Liver (tissue), 10 donors: ENCODE measurements at places on chromosomes 7 and 10.

DNA sequence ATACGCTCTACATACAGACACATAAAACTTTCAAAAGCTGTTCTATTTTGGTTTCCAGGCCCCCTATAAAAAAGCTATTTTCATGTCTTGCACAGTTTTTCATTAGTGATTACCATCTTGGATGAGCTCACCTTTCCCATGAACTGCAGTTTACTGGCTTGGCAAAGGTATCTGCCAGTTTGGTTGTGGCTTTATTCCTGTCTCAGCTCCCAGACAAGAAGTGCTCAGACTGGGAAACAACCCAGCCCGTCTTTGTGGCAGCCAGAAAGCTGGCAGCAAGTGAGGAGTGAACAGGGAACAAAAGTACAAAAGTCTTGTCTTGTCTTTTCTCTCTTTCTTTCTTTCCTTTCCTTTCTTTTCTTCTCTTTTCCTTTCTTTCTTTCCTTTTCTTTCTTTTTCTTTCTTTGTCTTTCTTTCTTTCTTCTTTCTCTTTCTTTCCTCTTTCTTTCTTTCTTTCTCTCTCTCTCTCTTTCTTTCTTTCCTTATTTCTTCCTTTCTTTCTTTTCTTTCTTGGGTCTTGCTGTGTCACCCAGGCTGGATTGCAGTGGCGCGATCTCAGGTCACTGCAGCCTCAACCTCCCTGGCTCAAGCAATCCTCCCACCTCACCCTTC is 138.8 kb downstream of the CFAP58 start:
- no peaks in the 10 kb centered on the region for H3K4me1 ChIP-seq
- H3K36me3 ChIP-seq: no peaks in the 10 kb centered on the region
- no peak overlapping the region for H3K27ac ChIP-seq
- H3K4me3 ChIP-seq: no peak overlapping the region
- no peaks in the 10 kb centered on the region for H3K27me3 ChIP-seq

GRCh38 chr7:158863611-158864506 is 7.5 kb downstream of the DYNC2I1 start:
- peak; percentile 49 for DNase-seq
- H3K27ac ChIP-seq: peak overlapping the region; percentile 44
- no peaks in the 10 kb centered on the region for H3K36me3 ChIP-seq
- H3K27me3 ChIP-seq: no peaks in the 10 kb centered on the region

- no peaks in the 10 kb centered on the region for H3K36me3 ChIP-seq
- DNase-seq: no peak
- no peak overlapping the region for H3K4me3 ChIP-seq
- H3K4me1 ChIP-seq: peaks cover 2% of the 10 kb centered on the region
These were observed 3.5 kb upstream of the SCRN1 start for GRCh38 chr7:29993140-29993539.

GRCh38 chr10:113247050-113247449 is 297.0 kb downstream of the TCF7L2 start:
- DNase-seq: no peak
- H3K27ac ChIP-seq: no peak overlapping the region
- no peak overlapping the region for H3K4me3 ChIP-seq
- H3K36me3 ChIP-seq: no peaks in the 10 kb centered on the region
- no peaks in the 10 kb centered on the region for H3K27me3 ChIP-seq
